Posterior vena cava (tissue), 2 donors: ENCODE measurements at places on chromosomes 4 and X. TPM values are rescaled to one million over a fixed set of nuclear protein-coding genes. Genes with fewer than 3 reads are reported as not detected.

ARHGAP36 gene
- total RNA-seq = not detected

GYPE gene
- total RNA-seq = 1.00 TPM

TMSB15C gene
- 4.0 TPM for total RNA-seq

TTC29 gene
- total RNA-seq = not detected

RAB40A gene
- total RNA-seq = 6.5 TPM

ADH1A gene
- total RNA-seq = 2.0 TPM

SHROOM4 gene
- 8.0 TPM for total RNA-seq
